ENCODE measurements at places on chromosomes 12 and 14. TPM values are rescaled to one million over a fixed set of nuclear protein-coding genes. Genes with fewer than 3 reads are reported as not detected.

Gene CDH24
- total RNA-seq, result 5.7 TPM

Gene KCNC2
- total RNA-seq, result not detected

Gene ZNF410
- 56.9 TPM for total RNA-seq

Gene GLRX5
- total RNA-seq, result 128 TPM

Gene WNK1
- total RNA-seq, result 315 TPM

Gene IAPP
- total RNA-seq, result not detected

Gene SRSF5
- 204 TPM for total RNA-seq

- H3K27ac ChIP-seq, result peak overlapping the region; percentile 54
- no peak overlapping the region for H3K4me3 ChIP-seq
- no peaks in the 10 kb centered on the region for H3K36me3 ChIP-seq
- no peaks in the 10 kb centered on the region for H3K27me3 ChIP-seq
Observed at GRCh38 chr12:111635524-111635923, 36.4 kb upstream of the ATXN2 start.

GRCh38 chr14:101556566-101557320 is 4.6 kb upstream of the DIO3 start:
- H3K27me3 ChIP-seq, result peaks cover 28% of the 10 kb centered on the region
- no peak overlapping the region for H3K4me3 ChIP-seq
- no peaks in the 10 kb centered on the region for H3K36me3 ChIP-seq
- DNase-seq, result no peak
- no peak overlapping the region for H3K27ac ChIP-seq

DNA sequence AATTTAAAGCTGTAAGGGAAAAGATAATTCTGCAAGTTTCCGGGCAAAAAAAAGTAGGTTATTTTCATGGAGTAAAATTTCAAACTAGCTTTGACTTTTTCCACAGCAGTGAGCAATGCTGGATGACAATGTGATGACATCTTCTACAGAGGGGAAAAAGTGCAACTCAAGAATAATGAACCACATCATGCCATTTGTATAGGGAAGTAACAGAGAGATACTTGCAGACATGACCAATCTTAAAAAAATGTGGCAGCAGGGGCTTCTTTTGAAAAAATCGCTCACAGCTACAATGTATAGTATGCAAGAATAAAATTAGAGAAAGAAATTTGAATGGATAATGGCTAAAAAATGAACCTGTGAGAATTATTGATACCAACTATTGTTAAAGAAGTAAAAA is 115.5 kb downstream of the DHRS2 start:
- no peaks in the 10 kb centered on the region for H3K4me1 ChIP-seq
- H3K4me3 ChIP-seq, result no peak overlapping the region
- H3K36me3 ChIP-seq, result no peaks in the 10 kb centered on the region
- H3K27me3 ChIP-seq, result peaks cover 8% of the 10 kb centered on the region

DNA sequence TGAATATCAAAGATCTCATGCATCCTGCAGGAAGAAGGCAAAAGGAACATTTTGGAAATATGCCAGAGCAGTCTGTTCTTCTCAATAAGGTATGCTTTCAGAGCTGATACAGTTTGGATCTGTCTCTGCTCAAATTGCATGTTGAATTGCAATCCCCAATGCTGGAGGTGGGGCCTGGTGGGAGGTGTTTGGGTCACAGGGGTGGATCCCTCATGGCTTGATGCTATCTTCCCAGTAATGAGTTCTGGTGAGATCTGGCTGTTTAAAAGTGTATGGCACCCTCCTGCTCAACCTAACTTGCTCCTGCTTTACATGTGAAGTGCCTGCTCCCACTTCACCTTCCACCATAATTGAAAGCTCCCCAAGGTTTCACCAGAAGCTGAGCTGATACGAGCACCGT is 76.6 kb downstream of the RIN3 start:
- DNase-seq, result no peak
- H3K36me3 ChIP-seq, result no peaks in the 10 kb centered on the region
- no peak overlapping the region for H3K4me3 ChIP-seq
- H3K27me3 ChIP-seq, result no peaks in the 10 kb centered on the region
- H3K4me1 ChIP-seq, result peaks cover 18% of the 10 kb centered on the region
- no peak overlapping the region for H3K27ac ChIP-seq

DNA sequence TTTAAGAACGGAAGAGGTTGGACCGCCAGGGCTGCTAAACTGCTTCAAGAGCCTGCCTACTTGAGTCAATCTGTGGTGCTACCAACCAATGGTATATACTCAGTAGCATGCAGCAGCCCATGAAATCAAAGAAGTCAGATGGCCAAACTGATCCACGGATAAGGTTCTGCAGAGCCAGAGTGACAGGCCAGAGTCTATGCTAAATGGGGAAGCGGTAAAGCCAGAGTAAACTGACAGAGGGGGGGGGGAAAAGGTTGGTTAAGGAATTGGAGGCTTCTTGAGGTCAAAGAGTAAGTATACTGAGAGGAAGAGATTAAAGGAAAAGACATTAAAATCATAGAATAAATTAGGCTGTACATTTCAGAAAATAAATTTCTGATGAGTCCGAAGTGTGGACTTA is 15.4 kb upstream of the SLC6A13 start:
- no peak overlapping the region for H3K4me3 ChIP-seq
- H3K4me1 ChIP-seq, result no peaks in the 10 kb centered on the region
- no peak overlapping the region for H3K27ac ChIP-seq
- no peak for DNase-seq
- H3K36me3 ChIP-seq, result peaks cover under 1% of the 10 kb centered on the region

DNA sequence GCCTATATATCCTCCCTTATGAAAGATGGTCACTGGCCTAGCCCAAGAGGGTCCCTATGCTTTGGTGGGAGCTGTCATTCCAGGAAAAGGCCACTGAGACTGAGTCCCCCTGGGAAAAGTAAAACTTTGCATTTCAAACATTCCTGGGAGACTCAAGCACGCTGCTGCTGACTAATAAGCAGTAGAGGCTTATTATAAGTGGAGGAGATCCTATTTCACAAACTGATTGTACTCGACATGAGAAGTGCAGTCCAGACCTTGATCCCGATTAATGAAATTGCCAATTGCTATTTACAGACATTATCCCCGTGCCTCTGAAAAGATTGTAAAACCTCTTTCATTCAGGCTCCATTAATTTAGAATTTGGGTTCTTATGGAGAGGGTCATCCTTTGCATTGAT is 96.6 kb downstream of the EMP1 start:
- H3K27me3 ChIP-seq, result no peaks in the 10 kb centered on the region
- no peak overlapping the region for H3K4me3 ChIP-seq
- H3K4me1 ChIP-seq, result no peaks in the 10 kb centered on the region
- H3K36me3 ChIP-seq, result no peaks in the 10 kb centered on the region

DNA sequence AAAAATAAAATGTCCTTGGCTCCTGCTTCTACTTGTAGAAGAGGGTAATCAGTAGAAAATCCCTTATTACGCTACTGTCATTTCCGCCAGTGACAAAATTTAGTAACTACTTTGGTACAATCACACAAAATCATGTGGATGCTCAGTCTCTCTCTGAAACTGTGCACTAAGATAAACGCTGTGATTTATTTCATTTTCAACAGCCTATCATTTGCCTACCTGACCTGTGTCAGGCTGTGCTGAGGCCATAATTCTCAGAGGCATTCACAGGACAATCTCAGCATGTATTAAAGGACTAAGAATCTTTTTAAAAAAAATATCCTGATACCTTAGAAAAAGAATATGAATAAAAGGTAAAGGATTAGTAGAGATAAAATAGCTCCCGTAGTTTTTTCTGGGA is 226.0 kb downstream of the RASSF9 start:
- no peak for DNase-seq
- H3K36me3 ChIP-seq, result no peaks in the 10 kb centered on the region
- H3K4me3 ChIP-seq, result no peak overlapping the region
- H3K4me1 ChIP-seq, result no peaks in the 10 kb centered on the region
- no peak overlapping the region for H3K27ac ChIP-seq
- H3K27me3 ChIP-seq, result no peaks in the 10 kb centered on the region

DNA sequence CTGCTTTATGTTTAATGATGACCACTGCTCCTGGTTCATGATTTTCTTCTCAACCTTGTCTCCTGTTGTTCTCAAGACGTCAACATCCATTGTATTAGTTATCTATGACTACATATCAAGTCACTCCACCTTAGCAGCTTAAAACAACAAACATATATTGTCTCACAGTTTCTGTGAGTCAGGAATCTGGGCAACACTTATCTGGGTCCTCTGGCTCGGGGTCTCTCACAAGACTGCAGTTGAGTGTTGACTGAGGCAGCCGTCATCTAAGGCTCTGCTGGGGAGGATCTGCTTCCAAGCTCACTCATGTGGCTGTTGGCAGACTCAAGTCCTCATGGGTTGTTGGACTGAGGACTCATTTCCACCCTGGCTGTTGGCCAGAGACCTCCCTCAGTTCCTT is 27.3 kb upstream of the FRS2 start:
- no peaks in the 10 kb centered on the region for H3K4me1 ChIP-seq
- DNase-seq, result no peak
- no peak overlapping the region for H3K4me3 ChIP-seq
- no peaks in the 10 kb centered on the region for H3K36me3 ChIP-seq
- H3K27ac ChIP-seq, result no peak overlapping the region

- H3K4me3 ChIP-seq, result no peak overlapping the region
- H3K36me3 ChIP-seq, result no peaks in the 10 kb centered on the region
- DNase-seq, result peak; percentile 55
- H3K27ac ChIP-seq, result no peak overlapping the region
Observed at GRCh38 chr14:23910101-23910875, 43.3 kb upstream of the DHRS4 start.

DNA sequence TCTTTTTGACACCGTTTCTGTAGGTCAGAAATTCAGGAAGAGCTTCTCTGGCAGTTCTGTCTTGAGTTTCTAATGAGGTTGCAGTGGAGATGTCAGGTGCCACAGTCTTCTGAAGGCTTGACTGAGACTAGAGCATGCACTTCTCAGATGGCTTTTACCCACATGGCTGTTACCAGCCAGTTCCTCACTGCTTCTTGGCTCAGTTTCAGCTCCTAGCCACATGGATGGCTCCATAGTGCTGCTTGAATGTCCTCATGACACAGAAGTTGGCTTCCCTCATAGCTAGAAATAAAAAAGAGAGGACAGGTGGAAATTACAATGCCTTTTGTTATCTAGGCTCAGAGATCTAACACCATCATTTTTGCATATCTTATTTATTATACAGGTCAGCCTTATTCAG is 38.1 kb upstream of the SLC2A13 start:
- H3K27ac ChIP-seq, result no peak overlapping the region
- no peaks in the 10 kb centered on the region for H3K36me3 ChIP-seq
- H3K27me3 ChIP-seq, result no peaks in the 10 kb centered on the region
- no peak overlapping the region for H3K4me3 ChIP-seq
- H3K4me1 ChIP-seq, result no peaks in the 10 kb centered on the region

DNA sequence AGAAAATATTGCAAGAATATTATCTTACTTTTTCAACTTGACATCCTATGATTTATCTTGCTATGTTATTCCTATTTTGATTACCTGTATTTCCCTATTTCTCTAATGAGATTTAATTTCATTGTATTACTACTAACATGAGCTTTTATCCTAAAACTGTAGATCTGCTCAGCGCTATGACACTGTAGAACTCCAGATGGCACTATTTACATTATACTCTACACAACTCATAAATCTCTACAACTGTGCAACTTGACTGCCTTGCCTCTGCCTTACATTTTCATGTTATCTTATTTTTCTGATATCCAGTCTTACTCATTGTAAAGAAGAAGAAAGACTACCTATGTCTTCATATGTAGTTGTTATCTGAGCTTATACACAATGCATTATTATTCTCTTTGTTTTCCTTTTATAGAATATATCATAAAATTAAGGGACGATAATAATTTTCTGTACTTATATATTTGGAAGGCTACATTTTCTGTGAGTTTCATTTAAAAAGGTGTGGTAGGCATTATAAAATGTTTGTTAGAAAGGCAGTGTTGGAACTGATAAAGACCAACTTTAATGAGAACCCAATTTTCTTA is 24.1 kb downstream of the NUP37 start:
- H3K36me3 ChIP-seq, result no peaks in the 10 kb centered on the region
- no peak overlapping the region for H3K4me3 ChIP-seq
- no peaks in the 10 kb centered on the region for H3K27me3 ChIP-seq
- DNase-seq, result no peak
- no peak overlapping the region for H3K27ac ChIP-seq

GRCh38 chr12:106889326-106889725 is 66.4 kb upstream of the TMEM263 start:
- H3K36me3 ChIP-seq, result peaks cover 17% of the 10 kb centered on the region
- no peak overlapping the region for H3K4me3 ChIP-seq
- no peak overlapping the region for H3K27ac ChIP-seq
- no peak for DNase-seq
- H3K4me1 ChIP-seq, result no peaks in the 10 kb centered on the region

GRCh38 chr14:90608281-90608680 is 207.9 kb downstream of the TTC7B start:
- no peak overlapping the region for H3K27ac ChIP-seq
- DNase-seq, result no peak
- no peaks in the 10 kb centered on the region for H3K36me3 ChIP-seq
- H3K27me3 ChIP-seq, result no peaks in the 10 kb centered on the region

- H3K27me3 ChIP-seq, result no peaks in the 10 kb centered on the region
- peak; percentile 10 for DNase-seq
- H3K4me1 ChIP-seq, result peaks cover 6% of the 10 kb centered on the region
- H3K4me3 ChIP-seq, result no peak overlapping the region
- H3K27ac ChIP-seq, result no peak overlapping the region
Observed at GRCh38 chr12:30457621-30458289, 237.9 kb downstream of the IPO8 start.

DNA sequence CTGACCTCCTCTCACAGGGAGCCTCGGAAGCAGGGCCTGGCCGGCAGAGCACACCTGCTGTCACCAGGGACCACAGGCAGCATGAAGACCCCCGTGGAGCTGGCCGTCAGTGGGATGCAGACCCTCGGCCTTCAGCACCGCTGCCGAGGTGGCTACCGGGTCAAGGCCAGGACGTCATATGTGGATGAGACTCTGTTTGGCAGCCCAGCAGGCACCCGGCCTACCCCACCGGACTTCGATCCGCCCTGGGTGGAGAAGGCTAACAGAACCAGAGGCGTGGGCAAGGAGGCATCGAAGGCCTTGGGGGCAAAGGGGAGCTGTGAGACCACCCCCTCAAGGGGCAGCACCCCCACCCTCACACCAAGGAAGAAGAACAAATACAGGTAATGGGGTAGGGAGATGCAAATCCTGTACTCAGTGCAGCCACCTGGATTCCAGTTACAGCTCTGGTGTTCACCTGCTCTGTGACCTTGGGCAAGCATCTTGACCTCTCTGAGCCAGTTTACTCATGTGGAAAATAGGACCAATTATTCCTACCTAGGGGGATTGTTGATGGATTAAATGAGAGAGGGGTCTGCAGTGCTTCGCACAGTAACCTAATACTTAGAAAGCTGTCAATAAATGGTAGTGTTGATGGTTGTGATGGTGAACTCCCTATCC is 1.3 kb downstream of the RITA1 start:
- peaks cover 35% of the 10 kb centered on the region for H3K4me1 ChIP-seq
- H3K4me3 ChIP-seq, result no peak overlapping the region
- peak overlapping the region; percentile 90 for H3K27ac ChIP-seq
- H3K36me3 ChIP-seq, result no peaks in the 10 kb centered on the region
- no peak for DNase-seq

Measured in adrenal gland (tissue), 19 donors.